ENCODE measurements at places on chromosomes 3 and 15.

- no peak for DNase-seq
These were observed 48.9 kb downstream of the ASB7 start for GRCh38 chr15:100651253-100651652.

DNA sequence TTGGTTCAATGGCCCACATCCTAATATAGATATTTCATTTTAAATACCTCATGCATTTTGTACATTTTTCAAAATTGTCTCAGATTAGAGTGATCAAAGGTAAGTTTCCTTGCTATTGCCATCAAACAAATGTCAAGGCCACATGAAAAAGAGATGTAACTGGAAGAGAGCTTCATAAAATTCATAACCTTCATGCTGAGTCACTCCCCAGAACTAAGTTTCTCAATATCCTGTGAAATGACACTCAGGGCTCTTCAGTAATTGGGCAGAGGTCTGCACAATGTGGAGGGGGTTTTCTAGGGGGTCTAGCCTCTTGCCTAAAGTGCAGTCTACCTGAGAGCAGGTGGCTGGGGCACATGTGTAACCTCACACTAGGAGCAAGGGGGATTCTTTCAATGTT, 152.2 kb upstream of the SLC2A2 start:
- no peak for DNase-seq

- no peak for DNase-seq
These were observed 51.3 kb downstream of the MYLK start for GRCh38 chr3:123832692-123833397.

DNA sequence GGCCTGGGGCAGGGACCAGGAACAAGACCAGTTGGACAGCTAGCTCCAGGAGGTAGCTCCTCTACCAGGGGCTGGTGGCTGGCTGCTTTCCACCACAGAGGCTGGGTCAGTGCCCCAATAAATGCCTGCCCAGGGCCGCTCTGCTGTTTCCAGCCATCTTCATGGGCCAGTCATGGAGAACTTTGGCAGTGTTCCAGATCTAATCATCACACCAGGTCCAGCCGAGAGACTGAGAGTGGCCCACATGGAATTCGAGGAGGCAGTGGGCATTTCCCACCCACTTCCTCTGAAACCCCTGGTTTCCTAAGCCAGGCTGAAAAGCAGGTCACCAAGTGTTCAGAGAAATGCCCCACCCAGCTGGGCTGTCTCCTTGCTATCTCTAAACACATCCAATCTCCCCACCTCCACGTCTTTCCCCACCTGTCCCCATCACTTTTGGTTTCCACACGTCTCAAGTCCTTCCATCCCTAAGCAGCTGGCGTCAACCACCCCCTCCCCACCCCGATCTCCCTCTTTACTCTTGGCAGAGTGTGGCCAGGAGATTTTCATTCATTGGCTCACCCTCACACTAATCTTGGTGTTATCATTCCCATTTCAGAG, 190.0 kb upstream of the LINGO1 start:
- no peak for DNase-seq
